Left renal pelvis (tissue), 4 donors: ENCODE measurements at places on chromosomes 5 and 9.
A peak's percentile ranks its signal among the peaks of the same experiment; 100 is the strongest.

DNA sequence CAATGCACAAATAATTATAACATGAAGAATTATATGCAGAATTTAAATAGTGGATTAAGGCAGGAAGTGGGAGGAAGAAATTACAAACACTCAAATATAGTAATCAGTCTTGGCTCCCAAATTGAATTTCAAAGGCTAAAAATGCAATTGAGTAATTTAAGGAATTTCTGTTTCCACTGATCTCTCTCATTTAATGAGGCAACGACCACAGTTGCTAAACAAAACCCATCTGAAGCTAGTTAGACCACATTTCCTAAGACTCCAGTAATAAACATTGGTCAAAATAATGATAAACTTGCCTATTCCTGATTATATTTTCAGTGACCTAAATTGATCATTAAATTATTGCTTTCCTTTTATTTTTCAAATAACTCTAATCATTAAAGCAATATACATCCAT is 174.3 kb upstream of the GRIN3A start:
- DNase-seq = no peak

GRCh38 chr9:123616707-123617106 is 260.7 kb downstream of the CRB2 start:
- DNase-seq = no peak

- DNase-seq = no peak
These were observed 9.7 kb downstream of the RGS14 start for GRCh38 chr5:177367323-177367848.

DNA sequence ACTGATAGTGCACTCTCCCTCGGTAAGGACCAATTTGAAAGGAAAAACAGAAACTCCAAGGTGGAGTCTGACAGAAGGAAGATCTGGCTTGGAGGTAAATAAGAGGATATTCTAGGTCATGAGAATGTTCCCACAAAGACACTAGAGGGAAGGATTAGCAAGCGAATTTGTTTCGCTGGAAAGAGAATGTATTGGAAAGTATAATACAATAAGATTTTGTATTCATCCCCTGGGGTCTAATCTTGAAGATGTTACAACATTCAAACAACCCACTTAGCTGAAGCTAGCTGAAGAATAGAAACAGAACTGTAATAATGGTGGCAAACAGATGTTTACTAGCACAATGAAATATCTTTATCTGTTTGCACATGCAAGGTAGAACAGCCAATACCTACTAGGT is 158.7 kb downstream of the GNAQ start:
- no peak for DNase-seq

GRCh38 chr9:130285271-130285670 is 19.7 kb downstream of the HMCN2 start:
- DNase-seq = no peak

- no peak for DNase-seq
These were observed 4.5 kb downstream of the SHROOM1 start for GRCh38 chr5:132825834-132826391.

DNA sequence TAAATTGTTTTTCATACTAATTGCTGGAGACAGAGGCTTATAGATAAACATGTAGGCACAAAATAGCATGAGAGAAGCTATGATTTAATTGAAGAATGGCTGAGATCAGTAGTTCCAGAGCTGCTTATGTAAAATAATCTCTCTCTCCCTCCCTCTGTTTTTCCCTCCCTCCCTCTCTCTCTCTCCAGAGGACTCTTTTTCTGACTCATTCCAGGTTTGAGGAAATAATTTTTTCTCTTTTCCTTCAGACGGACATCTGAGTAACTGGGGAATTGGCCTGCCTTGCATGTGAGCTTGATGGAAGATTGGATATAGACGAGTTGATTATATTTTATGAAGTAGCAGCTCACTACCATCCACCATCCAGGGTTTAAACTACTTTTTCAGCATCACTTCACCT is 35.5 kb downstream of the KCTD16 start:
- no peak for DNase-seq

GRCh38 chr5:115381911-115382662 is 85.6 kb upstream of the CCDC112 start:
- DNase-seq = no peak

DNA sequence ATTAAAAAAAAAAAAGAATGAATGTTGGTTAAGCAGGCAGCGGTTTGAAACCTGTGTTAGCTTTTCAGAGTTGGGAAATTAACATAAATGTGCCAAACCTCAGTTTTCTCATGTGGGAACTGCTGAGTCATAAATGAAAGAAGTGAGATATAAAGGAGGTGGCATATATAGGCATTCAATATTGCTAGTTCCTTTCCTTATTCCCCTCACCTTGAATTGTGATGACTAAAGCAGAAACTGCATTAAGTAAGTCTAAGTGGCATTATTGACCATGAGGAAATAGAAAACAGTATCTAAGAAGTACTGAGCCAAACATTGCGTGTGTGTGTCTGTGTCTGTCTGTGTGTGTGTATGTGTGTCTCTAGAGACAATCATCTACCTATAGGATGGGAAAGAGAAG is 691.2 kb downstream of the TLR4 start:
- no peak for DNase-seq

GRCh38 chr9:123475407-123475806 is 119.4 kb downstream of the CRB2 start:
- no peak for DNase-seq

DNA sequence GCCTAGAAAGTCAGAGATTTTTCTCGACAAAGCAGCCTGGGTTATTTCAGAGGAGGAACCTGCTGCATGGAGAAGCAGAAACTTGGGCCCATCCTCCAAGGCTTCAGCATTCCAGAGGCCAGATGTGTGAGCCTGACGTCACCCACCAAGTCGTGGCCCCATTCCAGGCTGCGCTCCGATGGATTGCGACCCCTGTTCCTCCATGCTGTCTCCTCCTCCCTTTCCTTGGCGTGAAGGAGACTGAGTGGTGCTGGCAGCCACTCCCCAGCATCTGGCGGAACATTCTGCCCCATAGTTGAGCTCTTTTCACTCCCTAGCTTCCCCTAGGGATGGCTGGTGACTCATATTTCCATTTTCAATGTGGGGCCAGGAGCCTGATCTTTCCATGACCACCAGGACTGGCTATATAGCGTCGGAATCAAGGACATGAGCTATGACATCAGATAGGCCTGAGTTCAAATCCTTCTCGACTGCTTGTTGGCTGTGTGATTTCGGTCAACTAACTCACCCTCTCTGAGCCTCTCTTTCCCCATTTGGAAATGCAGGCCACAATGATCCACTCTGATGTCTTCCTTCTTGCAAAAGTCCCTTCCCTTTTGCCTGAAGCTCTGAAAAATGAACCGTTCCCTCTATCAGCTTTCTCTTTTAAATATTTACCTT is 24.5 kb upstream of the DUSP1 start:
- peak; percentile 78 for DNase-seq

DNA sequence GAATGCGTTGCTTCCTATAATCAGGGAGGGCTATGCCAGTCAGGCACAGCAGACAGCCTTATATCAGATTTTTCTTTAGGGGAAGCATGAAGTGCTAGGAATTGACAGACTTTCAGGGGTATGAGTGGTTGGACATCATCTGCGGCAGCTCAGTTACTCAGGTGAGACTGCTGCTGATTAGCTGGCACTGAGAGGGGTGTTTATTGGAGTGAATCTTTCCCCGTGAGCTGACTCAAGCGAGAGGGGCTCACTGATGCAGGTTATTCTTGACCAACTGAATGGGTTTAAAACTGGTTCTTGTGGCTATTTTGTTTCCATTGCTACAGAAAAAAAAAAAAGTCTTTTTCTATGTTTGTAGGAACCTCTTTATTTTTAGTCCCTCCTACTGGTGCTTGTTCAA is 46.2 kb upstream of the TNPO1 start:
- DNase-seq = no peak

DNA sequence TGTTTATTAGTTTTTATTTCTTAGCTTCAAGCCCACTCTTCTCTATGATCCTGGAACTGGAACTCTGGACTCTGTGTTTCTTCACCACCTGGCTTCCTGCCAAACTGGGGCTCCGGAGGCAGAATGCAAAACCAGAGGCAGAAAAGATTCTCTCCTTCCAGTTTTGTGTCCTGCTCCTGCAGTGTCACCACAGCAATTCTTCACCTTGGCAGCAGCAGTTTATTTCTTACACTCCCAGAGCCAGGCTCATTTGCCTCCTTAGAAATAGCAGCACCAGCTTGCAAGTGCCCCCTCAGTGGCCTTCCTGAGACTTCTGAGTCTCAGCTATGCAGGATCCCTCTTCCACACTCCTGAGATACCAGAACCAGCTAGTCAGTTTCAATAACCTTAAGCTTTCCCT is 26.7 kb upstream of the CAMK4 start:
- peak; percentile 1 for DNase-seq

DNA sequence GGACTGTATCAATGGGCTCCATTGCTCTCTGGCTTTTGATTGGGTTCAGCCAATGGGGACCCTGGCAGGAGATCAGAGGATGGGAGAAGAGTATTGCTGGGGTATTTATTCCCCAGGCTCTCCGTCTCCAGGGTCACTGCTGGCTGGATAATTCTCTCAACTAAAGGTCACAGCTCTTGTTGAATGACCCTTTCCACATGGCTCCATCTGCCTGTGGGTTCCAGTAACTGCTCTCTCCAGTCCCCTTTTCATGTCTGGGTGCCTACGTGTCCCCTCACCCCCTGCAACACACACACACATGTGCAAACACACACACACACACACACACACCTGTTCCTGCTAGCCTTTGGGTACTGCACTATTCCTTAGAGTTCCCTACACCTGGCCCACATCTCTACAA is 53.9 kb upstream of the RIC1 start:
- DNase-seq = no peak

DNA sequence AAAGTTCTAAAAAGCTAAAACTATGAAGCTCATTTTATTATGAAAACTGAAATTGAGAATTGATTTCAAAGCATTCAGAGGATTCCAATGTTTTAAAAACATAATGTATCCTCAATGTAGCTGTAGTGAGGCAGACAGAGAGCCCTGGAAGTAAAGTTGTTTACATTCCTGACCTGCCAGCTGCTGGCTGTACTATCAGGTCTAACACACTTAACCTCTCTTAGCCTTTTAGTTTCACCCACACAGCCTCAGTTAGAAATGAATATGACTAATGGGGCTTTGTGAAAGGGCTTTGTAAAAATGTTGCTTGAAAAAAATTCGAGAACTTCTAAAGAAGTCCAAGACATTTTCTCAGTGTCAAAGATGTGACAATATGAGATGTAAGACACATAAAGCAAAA is 122.6 kb downstream of the FBXL17 start:
- no peak for DNase-seq

- DNase-seq = no peak
These were observed 36.2 kb upstream of the ZNF366 start for GRCh38 chr5:72543365-72543764.

- peak; percentile 15 for DNase-seq
These were observed 779 bp upstream of the CTNNA1 start for GRCh38 chr5:138752341-138752950.

GRCh38 chr5:14971873-14972272 is 100.3 kb upstream of the ANKH start:
- DNase-seq = no peak

DNA sequence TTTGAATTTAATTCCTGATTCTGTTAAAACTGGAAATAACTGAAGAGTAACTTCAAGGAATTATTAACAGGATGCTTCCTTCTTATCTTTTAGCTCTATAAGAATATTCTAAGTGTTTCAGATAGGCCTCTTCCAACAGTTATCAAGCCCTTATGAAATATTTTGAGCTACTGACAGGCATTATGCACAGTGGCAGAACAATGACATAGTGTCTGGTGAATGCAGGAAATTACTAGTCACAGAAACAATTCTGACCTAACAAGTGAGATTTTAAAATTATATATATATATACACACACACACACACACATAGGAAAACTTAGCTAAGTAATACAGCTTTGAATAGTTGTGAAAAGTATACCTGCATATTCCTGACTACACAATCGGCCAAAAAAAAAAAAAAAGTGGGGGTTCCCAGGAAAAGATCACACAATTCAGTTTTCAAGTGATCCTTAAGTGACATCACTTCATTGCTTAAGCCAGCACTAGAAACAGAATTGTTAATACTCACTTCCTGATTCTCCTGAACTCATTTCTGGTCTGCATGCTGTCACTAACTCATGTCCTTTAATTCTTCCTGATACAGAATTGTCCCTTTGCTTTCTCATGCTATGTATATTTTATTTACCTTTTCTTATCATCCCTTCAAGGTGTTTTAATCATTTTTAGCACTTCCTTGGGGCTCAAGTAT is 77.3 kb downstream of the SLC25A46 start:
- DNase-seq = no peak

DNA sequence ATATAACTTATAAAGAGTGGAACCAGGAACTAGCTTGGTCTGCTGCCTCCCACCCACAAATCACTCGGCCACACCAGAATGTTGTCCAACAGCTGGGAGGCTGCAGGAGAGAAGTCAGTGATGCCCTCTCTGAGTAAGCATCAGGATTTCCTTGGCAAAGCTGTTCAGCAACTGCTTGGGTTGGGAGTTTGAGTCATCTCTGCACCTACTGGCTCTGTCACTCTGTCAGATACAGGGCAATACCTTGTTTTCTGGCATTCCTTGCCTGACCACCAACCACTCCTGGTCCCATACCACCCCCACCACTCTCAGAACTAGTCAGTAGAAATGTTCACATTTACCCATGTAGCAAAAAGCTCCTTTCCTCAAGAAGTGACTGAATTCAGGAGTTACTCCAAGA is 36.8 kb upstream of the GCNT4 start:
- DNase-seq = no peak

DNA sequence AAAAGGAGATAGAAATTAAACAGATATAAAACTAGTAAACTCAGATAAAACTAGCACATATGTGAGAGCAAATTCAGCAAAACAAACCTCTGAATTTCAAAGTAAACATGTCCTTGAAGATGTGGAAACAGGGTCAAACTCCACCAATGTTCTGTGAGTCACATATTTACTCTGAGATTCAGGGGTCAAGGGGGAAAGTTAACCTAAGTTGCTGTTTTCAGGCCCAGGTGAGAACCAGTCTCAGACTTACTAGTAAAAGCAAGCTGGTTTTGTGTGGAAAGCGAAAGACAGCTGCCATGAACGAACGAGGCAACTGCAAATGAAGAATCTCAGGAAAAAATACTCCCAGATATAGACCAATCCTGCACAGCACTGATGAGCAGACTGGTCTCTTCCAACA is 29.0 kb downstream of the PSMB7 start:
- no peak for DNase-seq

GRCh38 chr5:177446200-177447065 is at the start of gene PRR7:
Gene PRR7 (plus strand): TSS chr5:177446814. CDS start chr5:177455068, 8,254 bp downstream.
- peak; percentile 25 for DNase-seq

- no peak for DNase-seq
These were observed 402.1 kb downstream of the PRELID2 start for GRCh38 chr5:145433077-145433476.

GRCh38 chr9:18668944-18669343 is 195.0 kb downstream of the ADAMTSL1 start:
- no peak for DNase-seq
